T1000 (cell line): ENCODE measurements at places on chromosomes 2 and 18.
A peak's percentile ranks its signal among the peaks of the same experiment; 100 is the strongest.

GRCh38 chr2:177666408-177666807 is 273.8 kb downstream of the AGPS start:
- DNase-seq, result no peak

DNA sequence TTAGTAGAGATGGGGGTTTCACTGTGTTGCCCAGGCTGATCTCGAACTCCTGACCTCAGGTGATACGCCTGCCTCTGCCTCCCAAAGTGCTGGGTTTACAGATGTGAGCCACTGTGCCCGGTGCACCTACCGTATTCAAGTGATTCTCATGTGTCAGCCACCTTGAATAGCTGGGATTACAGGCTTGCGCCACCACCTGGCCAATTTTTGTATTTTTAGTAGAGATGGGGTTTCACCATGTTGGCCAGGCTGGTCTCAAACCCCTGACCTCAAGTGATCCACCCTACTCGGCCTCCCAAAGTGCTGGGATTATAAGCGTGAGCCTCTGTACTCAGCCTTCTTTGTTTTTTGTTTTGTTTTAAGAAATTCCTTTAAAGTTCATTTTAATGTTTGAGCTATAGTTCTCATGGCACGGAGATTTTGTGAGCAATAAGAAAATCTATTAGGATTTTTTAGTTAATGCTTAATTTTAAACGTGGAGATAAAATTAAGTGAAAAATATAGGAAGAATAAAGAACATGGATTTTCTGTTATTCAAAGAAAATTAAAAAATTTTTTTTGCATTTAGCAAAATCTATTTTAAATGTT is 242.6 kb downstream of the PHLPP1 start:
- DNase-seq, result no peak

- DNase-seq, result no peak
Measured at GRCh38 chr18:54030434-54030833, 194.0 kb downstream of the MBD2 start.

- no peak for DNase-seq
Measured at GRCh38 chr18:62140259-62140658, 46.6 kb downstream of the PIGN start.

DNA sequence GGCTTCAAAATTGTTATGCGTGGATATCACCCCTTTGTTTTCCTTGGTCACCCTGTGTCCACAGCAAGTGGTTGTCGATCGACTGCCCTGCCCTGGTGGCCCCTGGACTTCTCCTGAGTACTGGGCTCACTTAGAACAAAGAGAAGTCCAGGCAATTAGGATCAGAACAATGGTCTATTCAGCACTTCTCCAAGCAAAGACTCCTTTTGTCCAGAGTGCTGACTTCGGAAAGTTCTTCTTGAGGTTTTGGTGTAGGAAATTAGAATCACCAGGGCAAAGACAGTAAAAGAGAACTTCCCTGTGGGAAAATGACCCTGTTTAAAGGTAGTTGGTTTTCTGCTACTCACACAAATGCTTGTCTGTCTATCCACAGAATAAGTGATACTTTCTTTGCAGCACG is 173.9 kb downstream of the FHOD3 start:
- DNase-seq, result no peak

- DNase-seq, result no peak
Measured at GRCh38 chr2:69680001-69680675, 36.6 kb upstream of the AAK1 start.

DNA sequence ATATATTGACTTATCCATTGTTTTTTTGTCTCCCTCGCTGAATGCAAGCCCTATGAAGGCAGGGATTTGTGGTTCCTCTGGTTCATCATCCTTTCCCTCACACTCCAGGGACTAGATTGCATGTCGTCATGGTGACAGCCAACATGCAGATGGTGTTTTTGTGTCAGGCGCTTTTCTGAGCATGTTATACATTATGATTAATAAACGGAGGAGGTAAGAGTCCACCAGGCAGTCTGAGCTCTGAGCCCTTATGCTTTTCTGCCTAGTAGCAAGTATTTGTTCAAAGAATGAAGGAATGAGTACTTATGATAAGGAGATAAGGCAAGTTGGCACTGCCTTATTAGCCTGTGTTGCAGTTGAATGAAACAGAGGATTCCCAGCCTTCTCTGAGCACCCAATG is 181.6 kb downstream of the MGAT5 start:
- no peak for DNase-seq

- DNase-seq, result no peak
Measured at GRCh38 chr2:25339791-25340180, 1.9 kb downstream of the DNMT3A start.

GRCh38 chr2:23346029-23346428 is 39.0 kb upstream of the KLHL29 start:
- DNase-seq, result no peak

DNA sequence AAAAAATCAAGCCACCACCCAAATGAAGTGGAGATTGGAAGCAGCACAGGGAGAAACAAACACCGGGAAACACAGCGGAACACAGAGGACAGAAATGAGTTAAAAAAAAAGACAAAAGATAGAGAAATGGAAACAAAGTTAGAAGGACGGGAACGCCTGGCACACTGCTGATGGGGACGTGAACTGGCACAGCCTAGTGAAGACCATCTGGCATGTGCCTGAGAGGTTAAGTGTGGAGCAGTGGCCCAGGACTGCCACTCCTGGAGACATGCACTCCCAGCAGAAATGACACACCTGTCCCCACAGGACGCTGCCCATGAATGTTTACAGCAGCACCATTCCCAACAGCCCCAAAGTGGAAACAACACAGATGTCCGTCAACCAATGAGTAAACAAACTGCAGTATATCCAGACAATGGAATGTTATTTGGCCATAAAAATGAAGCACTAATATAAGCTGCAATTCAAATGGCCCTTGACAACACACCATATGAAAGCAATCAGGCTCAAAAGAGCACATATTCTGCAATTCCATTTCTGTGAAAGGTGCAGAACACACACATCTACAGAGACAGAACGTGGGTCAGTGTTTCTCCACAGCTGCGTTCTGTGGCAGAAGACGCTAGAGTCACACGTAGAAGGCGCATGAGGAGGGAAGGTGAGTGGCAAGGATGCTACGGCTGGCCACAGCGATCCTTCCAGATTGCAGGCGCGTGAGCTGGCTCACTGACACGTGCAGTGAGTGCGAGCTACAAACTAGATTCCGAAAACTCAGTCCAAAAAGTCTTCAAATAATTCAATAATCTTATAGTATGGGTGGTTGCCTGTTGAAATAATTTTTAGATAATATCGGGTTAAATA is 24.6 kb downstream of the THAP4 start:
- no peak for DNase-seq

DNA sequence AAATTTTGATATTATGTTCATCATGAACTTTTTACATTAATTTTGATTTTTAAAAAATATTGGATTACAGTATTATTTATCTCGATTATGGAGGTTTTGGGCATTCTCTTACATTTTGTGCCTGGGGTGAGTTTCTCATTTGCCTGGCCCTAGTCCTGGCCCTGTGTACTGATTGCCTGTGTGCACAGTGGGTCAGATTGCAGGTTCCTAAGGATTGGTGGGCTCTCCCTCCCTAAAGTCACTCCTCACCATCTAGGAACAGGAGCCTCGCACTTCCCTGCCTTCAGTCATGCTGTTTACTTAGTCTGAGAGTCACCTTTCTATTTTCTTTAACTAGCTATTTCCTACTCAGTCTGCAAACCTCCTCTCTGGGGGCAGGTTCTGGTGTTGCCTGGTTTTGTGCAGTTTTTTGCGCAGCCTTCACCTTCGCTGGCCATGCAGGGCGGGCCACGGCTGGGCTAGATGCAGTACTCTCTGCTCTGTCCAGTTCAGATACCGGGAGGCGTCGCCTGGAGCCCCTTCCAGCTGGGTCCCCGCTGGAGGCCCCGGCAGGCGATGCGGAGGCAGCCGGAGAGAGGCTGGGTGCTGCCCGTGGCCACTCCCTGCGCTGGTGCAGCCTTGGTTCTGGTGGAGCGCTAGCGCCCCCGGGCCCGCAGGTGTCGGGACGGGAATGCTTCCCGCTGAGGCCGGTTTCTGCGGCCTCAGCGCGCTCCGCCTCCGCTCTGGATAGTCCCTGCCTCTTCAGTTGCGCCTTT is 23.3 kb upstream of the MC5R start:
- peak; percentile 10 for DNase-seq

DNA sequence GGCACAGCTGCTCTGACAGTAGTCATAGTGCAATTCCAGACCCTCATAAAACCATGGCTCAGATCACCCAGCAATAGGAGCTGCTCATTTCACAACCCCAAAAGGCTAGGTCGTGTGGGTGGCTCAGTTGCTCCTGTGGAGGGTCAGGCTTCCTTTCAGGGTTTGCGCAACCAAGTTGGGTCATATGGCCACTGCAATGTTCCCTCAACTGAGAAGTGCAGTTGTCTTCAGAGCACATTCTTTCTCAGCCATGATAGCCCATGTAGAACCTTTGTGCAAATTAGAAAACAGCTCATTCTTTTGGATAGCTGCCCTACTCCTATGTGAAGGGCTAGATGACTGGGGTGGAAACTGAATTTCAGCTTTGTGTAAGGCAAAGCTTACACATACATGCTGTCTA is 3.2 kb downstream of the SERPINB13 start:
- no peak for DNase-seq

DNA sequence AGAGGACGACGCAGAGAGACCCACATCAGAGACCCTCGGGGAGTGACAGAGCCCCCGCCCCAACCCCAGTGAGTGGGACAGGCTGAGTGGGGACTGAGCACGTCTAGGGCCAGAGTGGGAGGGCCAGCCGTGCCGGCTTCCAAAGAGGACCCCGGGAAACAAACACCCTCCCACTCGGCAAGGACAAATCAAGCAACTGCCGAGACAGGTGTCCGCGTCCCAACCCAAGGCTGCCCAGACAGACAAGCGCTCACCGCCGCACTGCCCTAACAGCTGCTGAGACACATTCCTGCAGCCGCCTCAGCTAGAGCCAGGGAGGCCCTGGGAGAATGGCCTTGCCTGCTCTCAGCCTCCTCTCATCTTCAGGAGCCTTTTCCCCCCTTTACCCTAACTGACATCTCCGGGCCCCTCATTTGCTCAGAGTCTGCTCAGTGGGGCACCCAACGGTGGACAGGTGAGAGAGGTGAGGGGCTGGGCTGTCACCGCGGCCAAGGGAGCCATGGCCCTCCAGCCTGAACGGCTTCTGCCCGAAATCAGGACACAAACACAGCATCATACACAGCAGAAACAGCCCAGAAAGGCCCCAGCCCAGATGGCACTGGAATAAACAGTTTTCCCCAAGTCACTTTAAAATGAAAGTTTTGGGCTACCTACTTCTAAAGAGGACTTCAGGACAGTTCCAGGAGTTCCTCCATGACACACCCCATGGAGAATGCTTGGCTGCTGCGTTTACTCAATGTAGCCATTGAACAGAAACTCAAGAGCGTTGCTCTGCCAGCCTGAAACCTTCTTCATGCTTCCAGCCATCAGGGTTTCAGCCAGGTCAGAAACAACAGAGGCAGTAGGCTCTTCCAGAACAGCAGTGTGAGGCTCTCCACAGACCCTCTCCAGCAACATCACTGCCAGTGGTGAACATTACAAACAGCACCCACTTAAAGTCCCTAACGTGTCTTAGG is 23.6 kb downstream of the SLC66A2 start:
- DNase-seq, result no peak

DNA sequence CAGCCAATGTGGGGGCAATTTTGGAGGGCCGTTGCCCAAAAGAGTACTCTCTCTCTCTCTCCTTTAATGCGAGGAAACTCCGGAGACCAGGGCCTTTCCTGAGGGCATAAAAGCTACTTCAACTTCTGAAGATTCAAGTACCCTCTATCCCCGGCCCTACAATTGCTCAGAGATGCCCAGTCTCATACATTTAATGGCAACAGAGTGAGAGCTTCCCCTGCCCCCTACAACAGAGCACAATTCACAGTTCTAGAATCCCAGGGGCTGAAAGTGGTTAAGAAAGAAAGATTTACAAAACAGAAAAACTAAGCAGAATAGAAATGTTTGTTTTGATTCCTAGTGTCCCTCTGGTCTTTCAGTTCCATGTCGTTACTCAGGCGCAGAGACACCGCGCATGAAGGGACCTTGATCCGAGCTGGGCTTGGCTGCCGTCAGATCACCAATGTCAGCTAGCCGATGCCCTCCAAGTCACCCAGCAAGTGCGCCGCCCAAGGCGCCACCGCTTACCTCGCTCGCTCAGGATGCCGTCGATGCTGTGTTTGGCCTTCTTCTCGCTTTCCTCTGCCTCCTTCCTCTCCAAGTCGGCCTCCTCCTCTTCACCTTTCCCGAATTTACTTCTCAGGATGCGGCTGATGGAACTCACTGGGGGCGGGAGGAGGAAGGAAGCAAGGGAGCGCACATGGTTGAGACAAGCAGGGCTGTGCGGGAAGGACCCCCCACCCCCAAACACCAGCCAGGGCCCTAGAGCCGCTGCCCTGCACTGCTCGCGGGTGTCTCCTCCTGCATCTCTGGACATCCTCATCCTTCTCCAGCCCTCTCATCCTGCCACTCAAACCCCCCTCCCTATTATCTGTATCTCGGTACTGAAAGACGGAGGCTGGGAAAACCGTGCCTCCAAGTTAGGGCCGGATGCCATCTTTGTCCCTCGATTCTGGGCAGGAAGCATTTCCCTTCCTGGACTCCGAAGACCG is 4.9 kb downstream of the PAX3 start:
- no peak for DNase-seq

DNA sequence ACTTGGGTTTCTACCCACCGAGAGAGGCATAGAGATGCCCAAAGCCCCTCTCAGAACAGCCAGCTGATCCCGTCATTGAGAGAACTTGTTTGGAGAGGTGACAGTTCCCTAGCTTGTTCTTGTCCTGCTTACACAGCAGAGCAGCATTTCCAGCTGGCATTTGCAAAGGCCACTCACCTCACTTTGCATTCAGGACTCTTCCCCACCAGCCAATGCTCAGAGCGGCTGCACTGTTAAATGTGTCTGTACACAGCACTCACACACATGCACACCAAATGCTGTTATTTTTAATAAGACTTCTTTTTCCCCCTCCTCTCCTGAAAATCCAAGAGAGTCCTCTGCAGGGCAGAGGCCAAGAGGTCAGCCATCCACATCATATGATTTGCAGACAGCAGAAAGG is 104.6 kb upstream of the SLC14A2 start:
- no peak for DNase-seq

DNA sequence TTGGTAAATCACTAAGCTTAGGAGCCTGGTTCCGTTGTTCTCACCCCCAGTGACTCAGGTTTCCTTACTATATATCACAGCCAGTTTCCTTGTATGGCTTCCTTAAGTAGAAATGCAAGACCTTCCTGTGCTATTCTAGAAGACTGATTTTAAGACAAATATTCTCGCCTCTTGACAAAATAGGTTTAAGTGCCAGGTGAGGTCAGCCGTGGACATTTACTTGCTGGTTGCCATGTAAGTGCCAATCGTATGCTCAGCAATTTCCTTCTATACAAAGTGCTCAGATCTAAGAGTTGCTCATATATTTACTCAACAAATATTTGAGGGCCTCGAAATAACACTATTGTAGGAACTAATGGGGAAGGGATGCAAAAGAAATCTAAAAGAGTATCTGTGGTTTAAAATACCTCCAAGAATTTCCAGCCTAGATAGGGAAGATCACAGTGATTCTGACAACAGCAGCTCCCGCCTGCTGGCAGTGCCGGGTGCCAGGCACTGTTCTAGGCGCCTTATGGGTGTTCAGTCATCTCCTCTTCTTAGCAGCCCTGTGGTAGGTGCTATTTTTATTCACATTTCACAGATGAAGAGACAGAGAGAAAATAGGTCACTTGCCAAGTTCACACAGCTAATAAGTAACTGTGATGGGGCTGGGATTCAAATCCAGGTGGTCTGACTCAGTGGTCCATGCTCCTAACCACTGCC is 95.3 kb upstream of the B3GNT7 start:
- DNase-seq, result no peak

GRCh38 chr2:41409328-41409727 is 638.5 kb upstream of the PKDCC start:
- no peak for DNase-seq

GRCh38 chr18:49055754-49056172 is 105.0 kb upstream of the SMAD7 start:
- DNase-seq, result no peak
